ENCODE measurements at places on chromosomes 4 and X. TPM values are rescaled to one million over a fixed set of nuclear protein-coding genes. Genes with fewer than 3 reads are reported as not detected.

ZNF718 gene
- 34.3 TPM for total RNA-seq

SASH3 gene
- 2.6 TPM for total RNA-seq

MAGEC1 gene
- not detected for total RNA-seq

GRCh38 chr4:38003102-38003501 lies 42.9 kb downstream of the PTTG2 start:
- no peak for DNase-seq

DNA sequence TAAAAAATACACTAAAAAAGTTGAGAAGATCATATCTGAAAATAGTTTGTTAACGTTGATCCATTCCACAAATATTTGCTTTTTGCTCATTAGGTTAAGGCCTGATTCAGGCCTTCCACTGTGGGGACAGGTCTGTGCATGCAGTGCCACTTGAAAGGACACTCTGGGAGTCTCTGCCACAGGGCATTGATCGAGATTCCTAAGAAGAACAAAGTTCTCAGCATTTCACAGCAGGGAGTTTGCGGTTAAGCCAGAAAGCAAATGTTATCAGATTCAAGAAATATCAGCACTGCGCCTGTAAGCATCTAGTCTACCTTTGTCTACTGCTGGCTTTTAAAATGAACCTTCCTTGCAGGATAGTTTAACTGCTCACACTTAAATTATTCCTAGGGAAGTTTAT lies 62.2 kb upstream of the TNIP3 start:
- DNase-seq: no peak

Data from urinary bladder (tissue), 4 donors.